ENCODE measurements at places on chromosomes 12 and 14.

GRCh38 chr12:464484-465267, 4.9 kb downstream of the B4GALNT3 start:
- H3K27ac ChIP-seq: no peak overlapping the region
- no peak overlapping the region for H3K4me3 ChIP-seq
- no peak for DNase-seq
- H3K27me3 ChIP-seq: no peaks in the 10 kb centered on the region
- peaks cover 17% of the 10 kb centered on the region for H3K4me1 ChIP-seq

DNA sequence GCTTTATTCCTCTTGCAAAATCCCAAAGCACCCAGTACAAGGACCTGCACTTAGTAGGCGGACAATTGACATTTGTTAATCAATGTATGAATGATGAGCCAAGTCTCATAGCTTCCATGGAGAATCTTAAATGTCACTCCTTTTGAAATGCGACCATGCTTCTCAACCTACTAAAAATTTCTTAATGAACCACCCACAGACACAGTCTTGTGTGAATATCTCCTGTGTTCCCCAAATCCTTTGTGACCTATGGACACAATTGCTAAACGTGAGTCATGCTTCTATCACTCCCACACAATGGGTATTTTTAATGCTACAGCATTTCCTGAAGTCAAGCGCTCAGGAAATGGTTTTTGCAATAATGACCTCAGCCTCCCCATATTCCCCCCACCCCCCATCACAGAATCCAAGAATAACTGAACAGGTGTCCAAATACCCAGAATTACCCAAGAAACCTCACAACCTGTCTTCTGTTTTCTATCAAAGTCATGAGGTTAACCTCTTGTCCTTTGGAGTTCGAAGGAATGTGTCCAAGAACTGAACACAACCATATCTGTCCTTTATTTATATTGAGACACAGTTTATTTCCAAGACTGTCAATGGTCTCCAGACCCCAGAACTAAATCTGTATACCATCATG, 163.6 kb upstream of the PLEKHG7 start:
- no peaks in the 10 kb centered on the region for H3K36me3 ChIP-seq
- no peak for DNase-seq
- peak overlapping the region; percentile 25 for H3K27ac ChIP-seq
- no peak overlapping the region for H3K4me3 ChIP-seq
- H3K4me1 ChIP-seq: peaks cover 34% of the 10 kb centered on the region

- peak overlapping the region; percentile 64 for H3K4me3 ChIP-seq
- DNase-seq: no peak
- H3K4me1 ChIP-seq: peaks cover 63% of the 10 kb centered on the region
- H3K36me3 ChIP-seq: no peaks in the 10 kb centered on the region
- H3K27ac ChIP-seq: peak overlapping the region; percentile 92
These were observed 590 bp downstream of the SCNN1A start for GRCh38 chr12:6374786-6375160.

- H3K27me3 ChIP-seq: no peaks in the 10 kb centered on the region
- H3K4me1 ChIP-seq: peaks cover 12% of the 10 kb centered on the region
- no peak for DNase-seq
- H3K4me3 ChIP-seq: no peak overlapping the region
- no peaks in the 10 kb centered on the region for H3K36me3 ChIP-seq
These were observed 2.8 kb downstream of the FRMD6 start for GRCh38 chr14:51654533-51654845.

GRCh38 chr12:15632708-15633107, 156.5 kb downstream of the EPS8 start:
- no peak overlapping the region for H3K4me3 ChIP-seq
- peaks cover 11% of the 10 kb centered on the region for H3K4me1 ChIP-seq
- DNase-seq: no peak
- H3K27me3 ChIP-seq: no peaks in the 10 kb centered on the region
- no peaks in the 10 kb centered on the region for H3K36me3 ChIP-seq
- H3K27ac ChIP-seq: no peak overlapping the region

DNA sequence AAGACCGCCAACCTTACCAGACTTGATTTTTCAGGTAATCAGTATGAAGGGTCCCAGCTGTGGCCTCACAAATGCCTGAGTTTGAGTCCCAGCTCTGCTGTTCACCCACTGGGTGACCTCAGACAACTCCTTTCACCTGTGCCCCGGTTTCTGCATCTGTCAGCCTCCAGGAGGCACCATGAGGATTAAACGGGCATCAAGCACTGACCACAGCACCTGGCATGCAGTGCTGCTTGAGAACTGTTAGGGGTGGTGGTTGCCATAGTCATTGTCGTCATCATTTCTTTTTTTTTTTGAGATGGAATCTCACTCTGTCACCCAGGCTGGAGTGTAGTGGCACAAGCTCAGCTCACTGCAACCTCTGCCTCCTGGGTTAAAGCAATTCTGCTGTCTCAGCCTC, 57.9 kb downstream of the PHETA1 start:
- peaks cover 5% of the 10 kb centered on the region for H3K4me1 ChIP-seq
- no peak for DNase-seq
- no peaks in the 10 kb centered on the region for H3K27me3 ChIP-seq
- no peaks in the 10 kb centered on the region for H3K36me3 ChIP-seq
- no peak overlapping the region for H3K27ac ChIP-seq
- H3K4me3 ChIP-seq: no peak overlapping the region

DNA sequence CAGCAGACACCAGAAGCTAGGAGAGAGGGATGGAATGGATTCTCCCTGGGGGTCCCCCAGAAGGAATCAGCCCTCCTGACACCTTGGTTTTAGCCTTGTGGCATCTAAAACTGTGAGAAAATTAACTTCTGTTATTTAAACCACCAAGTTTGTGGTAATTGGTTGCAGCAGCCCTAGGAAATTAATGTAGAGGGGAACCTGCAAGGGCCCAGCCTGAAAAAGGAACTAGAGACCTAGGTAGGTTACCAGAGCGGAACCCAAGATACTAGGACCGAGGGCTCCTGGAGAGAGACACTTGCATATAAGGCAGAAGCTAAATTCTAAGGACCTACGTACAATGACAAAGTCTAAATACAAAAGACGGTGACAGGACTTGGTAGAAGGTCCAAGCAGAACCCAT, 8.1 kb upstream of the DENND5B start:
- H3K36me3 ChIP-seq: no peaks in the 10 kb centered on the region
- H3K4me3 ChIP-seq: no peak overlapping the region
- no peak for DNase-seq
- H3K27ac ChIP-seq: no peak overlapping the region

DNA sequence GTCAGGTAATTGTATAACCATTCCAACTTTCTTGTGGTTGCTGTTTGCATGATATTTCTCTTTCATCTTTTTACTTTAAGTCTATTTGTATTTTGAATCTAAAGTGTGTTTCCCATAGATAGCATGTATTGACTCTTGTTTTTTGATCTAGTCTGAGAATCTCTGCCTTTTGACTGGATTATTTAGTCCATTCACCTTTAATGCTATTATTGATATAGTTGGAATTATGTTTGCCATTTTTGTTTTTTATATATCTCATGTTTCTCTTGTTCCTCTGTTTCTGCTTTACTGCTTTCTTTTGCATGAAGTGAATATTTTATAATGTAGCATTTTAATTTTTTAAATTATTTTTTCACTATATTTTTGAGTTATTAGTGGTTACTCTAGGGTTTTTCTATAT, 103.9 kb upstream of the PMCH start:
- no peak overlapping the region for H3K27ac ChIP-seq
- no peaks in the 10 kb centered on the region for H3K27me3 ChIP-seq
- H3K4me1 ChIP-seq: no peaks in the 10 kb centered on the region
- no peak for DNase-seq
- no peaks in the 10 kb centered on the region for H3K36me3 ChIP-seq

GRCh38 chr12:103144278-103144677, 186.8 kb downstream of the ASCL1 start:
- no peak for DNase-seq
- H3K36me3 ChIP-seq: no peaks in the 10 kb centered on the region
- no peaks in the 10 kb centered on the region for H3K4me1 ChIP-seq
- H3K27me3 ChIP-seq: no peaks in the 10 kb centered on the region
- no peak overlapping the region for H3K4me3 ChIP-seq
- H3K27ac ChIP-seq: no peak overlapping the region

DNA sequence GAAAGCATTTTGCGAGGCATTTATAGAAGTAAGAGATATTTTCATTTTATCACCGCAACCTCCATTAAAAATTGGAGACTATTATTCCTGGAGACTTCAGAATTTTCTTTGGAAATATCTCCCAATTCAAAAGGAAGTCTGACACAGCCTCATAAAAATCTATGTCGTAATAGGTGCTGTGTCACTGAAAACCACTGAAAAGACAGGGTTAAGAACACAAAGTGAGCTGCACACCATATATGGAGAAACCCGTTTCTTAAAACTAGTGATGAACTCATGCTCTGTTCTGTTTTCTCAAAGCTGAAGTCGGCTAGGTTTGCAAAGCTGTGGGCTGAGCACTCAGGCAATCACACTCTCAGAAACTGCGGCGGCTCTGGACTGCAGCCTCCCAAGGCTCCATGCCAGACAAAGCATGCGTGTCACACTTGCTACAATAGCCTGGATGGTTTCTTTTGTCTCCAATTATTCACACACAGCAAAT, at the start of gene GLIPR1:
Gene GLIPR1, plus strand, starts transcription at position 287 of the 481 bp plus-strand sequence. Its CDS starts 126 bp downstream, at position 413.
- H3K4me3 ChIP-seq: peak within 1 kb of the TSS; percentile 42
- H3K36me3 ChIP-seq: no peaks in the 10 kb centered on the region
- H3K4me1 ChIP-seq: no peaks in the 10 kb centered on the region
- peak within 1 kb of the TSS; percentile 70 for H3K27ac ChIP-seq
- peak; percentile 15 for DNase-seq
- no peaks in the 10 kb centered on the region for H3K27me3 ChIP-seq

DNA sequence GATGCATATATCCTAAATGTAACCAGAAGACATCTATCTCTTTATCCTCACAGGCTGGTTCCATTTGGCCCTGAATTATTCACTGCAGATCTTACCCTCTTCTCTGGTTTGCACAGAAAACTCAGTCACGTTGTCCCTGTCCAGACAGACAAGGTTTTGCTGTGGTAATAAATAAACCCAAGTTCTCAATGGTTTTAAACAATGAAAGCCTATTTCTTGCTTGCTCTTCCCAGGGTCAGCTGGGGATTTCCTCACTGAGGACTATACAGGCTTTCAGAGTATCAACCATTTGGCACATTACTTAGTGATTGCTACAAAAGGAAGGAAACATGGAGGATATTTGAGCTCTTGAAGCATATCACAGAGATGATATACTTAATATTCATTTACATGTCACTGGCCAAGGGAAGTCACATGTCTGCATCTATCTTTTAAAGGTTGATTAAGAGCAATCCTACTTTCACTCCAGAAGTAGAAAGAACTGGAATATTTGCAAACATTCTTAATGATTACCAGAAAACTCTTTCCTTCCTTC, 24.4 kb upstream of the E2F7 start:
- H3K4me1 ChIP-seq: no peaks in the 10 kb centered on the region
- no peak overlapping the region for H3K27ac ChIP-seq

DNA sequence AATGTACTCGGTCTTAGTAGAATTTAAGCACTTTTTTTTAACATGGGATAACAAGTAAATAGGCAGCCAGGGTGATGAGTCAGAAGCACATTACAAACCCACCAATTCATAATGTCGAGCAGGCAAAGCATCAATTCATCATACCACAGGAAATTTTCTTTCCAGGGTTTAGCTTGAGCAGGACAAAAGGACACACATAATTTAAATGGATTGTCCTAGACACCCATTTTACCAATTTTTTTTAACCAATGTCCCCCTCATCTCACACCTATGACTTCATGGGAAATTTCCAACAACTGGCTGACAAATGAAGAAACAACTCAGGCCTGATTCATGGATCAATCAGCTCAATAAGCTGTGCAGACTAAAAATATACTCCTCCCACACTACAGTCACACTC, 58.8 kb upstream of the FOXG1 start:
- H3K27me3 ChIP-seq: no peaks in the 10 kb centered on the region
- H3K27ac ChIP-seq: no peak overlapping the region
- no peak for DNase-seq
- H3K36me3 ChIP-seq: no peaks in the 10 kb centered on the region
- H3K4me3 ChIP-seq: no peak overlapping the region
